ENCODE measurements at places on chromosomes 5 and 9.

- no peak for DNase-seq
These were observed 27.1 kb downstream of the DPYSL3 start for GRCh38 chr5:147482706-147483180.

DNA sequence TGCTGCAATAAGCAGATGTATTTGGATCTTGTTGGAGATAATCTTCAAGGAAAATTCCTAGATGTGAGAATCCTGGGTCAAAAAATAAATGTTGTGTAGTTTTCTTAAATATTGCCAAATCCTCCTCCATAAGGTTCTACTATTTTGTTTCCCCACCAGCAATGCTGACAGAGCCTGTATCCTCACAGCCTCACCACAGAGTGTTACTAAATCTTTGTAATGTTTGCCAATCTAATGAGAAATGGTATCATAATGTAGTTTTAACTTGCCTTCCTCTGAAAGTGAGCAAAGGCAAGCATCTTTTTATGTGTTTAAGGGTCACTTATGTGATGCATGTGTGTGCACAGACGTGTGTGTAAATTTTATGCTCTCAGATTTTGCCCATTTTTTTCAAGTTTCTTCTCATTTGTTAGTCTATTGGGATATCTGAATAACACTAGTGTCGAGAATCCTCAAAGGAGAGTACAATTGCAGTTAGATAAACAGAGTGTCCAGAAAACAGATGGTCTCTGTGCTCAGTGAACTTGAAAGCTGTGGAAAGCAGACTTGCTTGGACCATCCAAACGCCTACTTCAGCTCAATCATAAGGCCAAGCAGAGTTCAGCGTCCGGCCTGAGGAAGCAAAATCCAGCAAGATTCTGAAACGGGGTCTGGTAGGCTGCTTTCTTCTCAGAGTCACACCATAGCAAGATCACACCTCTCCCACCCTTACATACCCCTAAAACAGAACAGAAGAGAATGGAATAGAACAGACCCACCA, 35.7 kb upstream of the UGT3A1 start:
- no peak for DNase-seq

- DNase-seq: no peak
These were observed 74.3 kb upstream of the SPEF2 start for GRCh38 chr5:35543408-35543807.

GRCh38 chr5:132459031-132459982, 31.3 kb downstream of the IRF1 start:
- no peak for DNase-seq

GRCh38 chr9:109278848-109279247, 42.0 kb downstream of the EPB41L4B start:
- no peak for DNase-seq

DNA sequence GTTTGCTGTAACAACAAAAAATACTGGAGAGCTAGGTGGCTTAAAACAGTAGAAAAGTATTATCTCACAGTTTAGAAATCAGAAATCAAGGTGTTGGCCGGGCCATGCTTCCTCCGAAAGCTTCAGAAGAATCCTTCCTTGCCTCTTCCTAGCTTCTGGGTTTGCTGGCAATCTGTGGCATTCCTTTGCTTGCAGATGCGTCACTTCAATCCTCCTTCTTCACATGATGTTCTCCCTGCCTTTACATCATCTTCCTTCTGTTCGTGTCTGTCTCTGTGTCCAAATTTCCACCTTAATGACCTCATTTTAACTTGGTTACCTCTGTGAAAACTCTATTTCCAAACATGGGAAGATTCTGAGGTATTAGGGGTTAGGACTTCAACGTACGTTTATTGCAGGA, 90.4 kb upstream of the CHD1 start:
- no peak for DNase-seq

- DNase-seq: no peak
These were observed 28.8 kb downstream of the MLLT3 start for GRCh38 chr9:20593537-20593936.

GRCh38 chr5:67561151-67561932, 364.7 kb upstream of the CD180 start:
- no peak for DNase-seq

DNA sequence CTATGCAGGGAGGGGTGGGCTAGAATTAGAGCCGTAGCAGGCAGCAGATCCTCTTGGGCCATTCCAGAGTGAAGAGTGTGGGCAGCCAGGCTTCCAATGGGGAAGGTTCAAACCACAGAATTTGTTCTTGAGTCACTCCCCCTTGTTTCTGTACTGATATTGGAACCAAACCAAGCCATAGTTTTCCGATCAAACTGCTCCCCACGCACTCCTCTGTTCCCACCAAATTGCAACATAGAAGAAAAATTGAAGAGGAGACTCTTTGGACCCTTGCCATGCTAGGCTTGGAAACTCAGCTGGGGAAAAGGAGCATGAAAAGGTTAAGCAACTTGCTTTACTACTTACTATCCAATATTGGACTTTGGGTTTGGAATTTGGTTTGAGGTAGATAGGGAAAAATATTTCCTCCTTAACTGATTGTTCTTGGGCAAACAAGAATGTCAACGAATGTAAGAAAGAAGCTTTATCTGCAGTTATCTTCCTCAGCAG, 165.8 kb upstream of the NR3C1 start:
- DNase-seq: no peak

- no peak for DNase-seq
These were observed 269.8 kb downstream of the SYK start for GRCh38 chr9:91071184-91071990.

DNA sequence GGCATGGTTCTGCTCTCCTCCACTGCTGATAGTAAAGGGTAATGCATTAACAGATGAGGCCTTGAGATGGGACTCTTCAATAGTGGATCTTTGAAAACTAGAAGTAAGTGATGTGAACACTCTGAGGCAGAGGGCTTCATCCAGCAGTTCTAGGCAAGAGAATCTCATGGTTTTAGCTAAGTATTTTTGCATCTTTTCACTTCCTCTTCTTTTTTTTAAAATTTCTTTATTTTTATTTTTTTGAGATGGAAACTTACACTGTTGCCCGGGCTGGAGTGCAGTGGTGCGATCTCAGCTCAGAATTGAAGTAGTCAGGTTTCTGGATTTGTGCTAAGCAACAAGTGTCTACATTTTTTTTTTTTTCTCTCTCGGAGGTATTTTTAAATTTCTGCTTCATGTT, 101.9 kb downstream of the MTRR start:
- no peak for DNase-seq

- DNase-seq: no peak
These were observed 11.5 kb upstream of the SLC35D2 start for GRCh38 chr9:96394832-96395496.

DNA sequence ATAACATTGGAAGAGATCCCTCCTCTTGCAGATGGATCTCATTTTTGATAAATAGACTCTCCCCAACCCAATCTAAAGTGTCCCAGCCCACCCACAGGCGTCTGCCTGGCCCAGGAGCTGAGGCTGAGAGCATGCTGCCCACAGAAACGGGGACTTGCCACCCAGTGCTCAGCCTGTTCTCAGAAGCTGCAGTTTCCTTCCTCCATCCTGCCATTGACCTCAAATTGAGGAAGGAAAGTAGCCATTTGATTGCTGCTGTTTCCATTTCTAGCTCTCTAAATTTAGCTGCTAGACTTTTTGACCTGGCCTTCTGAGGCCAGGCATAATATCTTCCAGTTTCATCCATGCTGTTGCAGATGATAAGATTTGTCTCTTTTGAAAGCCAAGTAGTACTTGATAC, 31.1 kb upstream of the FRMD3 start:
- no peak for DNase-seq

DNA sequence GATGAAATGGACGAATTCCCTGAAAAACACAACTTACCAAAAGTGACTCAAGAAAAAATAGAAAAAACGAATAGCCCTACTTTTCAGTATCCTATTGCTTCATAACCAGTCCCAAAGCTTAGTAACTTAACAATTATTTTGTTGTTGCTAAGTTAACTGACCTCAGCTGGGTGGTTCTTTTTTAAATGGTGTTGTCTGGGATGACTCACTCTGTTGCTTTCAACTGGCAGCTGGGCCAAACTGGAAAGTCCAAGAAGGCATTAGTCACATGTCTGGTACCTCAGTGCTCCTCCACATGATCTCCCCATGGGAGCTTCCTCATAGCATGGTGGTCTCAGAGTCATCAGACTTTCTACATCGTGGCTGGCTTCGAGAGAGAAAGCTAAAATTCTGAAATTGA, 47.8 kb upstream of the ADAMTS2 start:
- DNase-seq: no peak

GRCh38 chr9:35508069-35508468, 18.2 kb downstream of the RUSC2 start:
- DNase-seq: no peak

- no peak for DNase-seq
These were observed 127.7 kb downstream of the CPLANE1 start for GRCh38 chr5:37121465-37121864.

DNA sequence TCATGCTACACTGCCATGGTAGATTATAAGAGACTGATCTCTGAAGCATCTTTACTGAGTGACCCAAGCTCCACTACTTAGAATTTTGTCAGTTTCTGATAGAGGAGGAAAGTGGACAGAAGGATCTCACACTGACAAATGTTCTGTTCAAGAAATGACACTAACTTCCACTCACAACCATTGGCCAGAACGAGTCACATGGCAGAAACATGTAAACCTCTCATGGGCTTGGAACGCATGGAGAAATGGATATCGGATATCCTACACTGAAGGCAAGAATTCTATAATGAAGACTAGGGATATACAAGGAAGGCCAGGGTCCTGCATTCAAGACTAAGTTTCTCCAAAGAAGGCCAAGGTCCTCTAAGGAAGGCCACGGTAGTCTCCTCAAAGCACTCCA, 31.1 kb downstream of the EGFLAM start:
- DNase-seq: no peak

DNA sequence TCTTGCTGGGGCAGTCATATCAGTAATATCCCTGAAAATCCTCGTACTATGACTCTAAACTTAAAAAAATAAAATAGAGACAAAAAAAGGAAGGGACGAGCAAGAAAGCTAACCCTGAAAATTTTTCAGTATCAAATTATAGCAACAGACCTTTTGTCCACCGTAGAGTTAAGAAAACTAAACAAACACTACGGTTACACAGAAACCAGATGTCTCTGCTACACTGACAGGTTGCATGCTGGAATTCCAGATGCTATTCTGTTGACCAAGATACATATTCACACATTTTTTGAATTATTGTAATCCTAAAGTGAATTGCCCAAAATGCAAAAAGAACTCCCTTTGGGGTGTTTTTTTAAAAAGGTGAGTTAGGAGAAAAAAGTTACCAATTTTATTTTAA, 66.9 kb upstream of the SELENOP start:
- no peak for DNase-seq

DNA sequence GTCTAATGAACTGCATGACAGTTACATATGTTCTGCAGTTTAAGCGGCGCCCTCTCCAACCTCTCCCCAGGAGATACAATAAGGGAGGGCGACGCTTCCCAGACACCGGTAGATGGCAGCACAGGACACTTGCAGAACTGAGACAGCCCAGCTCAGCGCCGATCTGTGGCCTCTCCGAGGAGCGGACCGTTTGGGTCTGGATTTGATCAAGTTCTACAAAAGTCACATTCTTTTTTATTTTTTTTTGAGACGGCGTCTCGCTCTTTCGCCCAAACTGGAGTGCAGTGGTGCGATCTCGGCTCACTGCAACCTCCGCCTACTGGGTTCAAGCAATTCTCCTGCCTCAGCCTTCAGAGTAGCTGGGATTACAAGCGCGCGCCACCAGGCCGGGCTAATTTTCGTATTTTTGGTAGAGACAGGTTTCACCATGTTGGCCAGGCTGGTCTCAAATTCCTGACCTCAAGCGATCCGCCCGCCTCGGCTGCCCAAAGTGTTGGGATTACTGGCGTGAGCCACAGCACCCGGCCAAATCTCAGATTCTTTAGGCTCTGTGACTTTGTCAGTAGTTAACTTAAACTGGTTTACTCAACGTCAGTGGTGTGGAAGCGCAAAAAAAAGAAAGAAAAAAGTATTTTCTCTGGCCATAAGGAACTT, 1.4 kb upstream of the ATOSB start:
- peak; percentile 88 for DNase-seq

GRCh38 chr5:56490971-56491468, 257.9 kb upstream of the ANKRD55 start:
- DNase-seq: no peak

GRCh38 chr9:7909537-7909936, 110.0 kb upstream of the DMAC1 start:
- no peak for DNase-seq

DNA sequence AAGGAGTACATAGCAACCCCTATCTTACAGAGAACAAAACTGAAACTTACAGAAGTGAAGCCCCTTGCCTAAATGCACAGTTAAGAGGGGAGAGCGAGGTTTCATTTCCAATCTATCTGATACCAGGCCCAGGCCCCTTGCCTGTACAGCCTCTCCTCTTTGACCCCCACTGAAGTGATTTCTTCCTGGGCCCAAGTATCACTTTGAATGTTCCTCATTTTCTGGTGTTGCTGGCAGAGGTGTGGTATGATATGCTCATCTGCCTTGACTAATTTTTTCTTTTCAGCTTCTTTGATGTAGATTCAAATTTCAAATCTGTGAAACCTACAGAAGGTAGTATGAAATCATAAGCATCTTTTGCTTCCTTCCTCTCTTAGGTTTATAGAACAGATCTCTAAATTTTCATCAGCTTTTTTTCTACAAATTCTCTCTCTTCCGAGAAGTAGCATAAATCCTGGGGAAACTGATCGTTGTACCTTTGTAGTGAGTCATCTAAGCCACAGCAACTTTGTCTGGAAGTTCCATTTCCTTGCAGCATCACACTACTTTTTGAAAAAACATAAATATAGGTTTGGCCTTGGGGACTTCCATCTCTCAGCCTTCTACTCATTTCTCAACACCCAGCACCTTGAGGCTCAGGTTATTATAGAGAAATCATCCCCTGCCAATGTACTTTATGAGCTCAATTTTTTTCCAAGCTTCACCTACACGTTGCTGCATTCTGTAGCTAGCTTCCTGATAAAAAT, 402.4 kb upstream of the PTGER4 start:
- DNase-seq: peak; percentile 4

DNA sequence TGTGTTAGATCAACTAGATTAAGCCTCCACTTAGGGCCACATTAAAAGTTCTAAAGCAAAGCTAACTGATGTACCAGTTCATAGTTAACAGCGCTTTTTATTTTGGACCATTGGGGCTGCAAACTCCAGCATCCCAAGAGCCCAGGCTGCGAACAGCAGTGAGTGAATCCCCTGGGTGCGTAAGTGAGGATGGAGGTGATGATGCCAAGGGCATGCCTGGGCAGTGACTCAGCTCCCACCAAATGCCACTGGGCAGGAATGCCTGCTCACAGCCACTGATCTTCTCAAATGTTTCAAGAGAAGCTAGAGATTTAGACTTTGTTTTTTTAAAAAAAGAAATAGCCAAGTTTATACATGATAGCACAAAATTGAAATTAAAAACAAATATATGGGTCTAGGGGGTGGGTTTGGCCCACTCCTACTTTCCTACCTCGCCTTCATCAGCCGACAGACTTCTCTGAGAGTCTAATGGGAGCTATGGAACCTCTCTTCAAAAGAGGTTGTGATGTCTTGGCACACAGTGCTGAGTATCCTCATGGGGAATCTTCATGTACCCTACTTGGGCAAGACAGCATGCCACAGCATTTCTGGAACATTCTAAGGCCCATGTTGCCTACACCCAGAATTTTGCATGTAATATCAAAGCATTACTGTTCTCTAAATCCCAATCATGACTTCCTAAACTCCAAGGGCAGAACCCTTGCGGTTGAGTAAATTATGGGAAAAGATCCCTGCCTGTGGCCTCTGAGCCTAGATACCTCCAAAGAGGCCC, 398.1 kb downstream of the EBF1 start:
- DNase-seq: no peak
